T1000 (cell line): ENCODE measurements at places on chromosomes 1 and 21.

DNA sequence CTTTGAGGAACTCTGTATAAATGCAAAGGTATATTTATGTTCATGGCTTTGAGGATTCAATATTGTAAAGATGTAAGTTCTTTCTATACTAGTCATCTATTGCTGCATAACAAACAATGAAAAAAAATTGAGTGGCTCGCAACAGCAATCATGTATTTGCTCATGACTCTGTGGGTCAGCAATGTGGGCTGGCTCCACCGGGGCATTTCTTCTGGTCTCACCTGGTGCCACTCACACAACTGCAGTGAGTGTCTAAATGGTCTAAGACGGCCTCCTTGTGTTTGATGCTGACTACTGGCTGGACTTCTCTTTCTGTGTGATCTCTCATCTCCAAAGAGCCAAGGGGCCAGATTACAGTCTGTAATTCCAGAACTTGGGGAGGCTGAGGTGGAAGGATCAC is 45.1 kb upstream of the EXO1 start:
- DNase-seq: no peak

DNA sequence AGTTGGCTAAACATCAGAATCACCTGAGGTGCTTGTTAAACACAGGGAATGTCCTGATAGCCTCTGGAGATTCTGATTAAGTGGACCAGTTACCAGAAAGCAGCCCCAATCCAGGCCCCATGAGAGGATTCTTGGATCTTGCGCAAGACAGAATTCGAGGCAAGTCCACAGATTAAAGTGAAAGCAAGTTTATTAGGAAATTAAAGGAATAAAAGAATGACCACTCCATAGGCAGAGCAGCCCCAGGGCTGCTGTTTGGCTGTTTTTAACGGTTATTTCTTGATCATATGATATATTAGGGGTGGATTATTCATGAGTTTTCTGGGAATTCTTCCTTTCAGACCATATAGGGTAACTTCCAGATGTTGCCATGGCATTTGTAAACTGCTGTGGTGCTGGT is 176.2 kb downstream of the ROR1 start:
- no peak for DNase-seq

DNA sequence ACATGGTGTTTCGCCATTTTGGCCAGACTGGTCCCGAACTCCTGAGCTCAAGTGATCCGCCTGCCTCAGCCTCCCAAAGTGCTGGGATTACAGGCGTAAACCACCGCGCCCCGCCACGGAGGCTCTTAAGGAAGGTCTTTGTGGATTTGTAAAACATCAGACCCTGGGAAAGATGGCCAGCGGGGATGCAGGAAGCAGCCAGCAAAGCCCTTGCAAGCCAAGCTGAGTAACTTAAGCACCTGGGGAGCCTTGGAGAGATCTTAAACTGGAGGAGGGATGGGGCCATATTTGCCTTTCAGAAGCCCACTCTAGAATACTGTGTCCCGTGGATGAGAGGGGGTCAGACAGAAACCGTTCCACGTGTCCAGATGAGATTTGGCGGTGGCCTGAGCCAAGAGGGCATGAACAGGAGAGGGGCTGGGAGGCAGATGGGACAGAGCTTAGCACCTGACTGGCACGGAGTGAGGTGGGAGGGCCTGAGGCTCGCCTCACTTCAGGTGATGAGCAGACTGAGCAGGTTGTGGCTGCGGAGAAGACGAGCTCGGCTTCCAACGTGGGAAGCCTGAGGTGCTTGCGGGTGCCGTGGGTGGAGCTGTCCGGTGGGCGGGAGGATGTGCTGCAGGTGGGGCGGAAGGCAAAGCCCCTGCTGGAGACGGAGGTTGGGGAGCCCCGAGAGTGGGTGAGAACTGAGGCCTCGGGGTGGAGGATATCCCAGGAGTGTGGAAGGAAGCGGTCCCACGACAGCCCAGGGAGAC is 11.7 kb downstream of the C1orf216 start:
- DNase-seq: no peak

DNA sequence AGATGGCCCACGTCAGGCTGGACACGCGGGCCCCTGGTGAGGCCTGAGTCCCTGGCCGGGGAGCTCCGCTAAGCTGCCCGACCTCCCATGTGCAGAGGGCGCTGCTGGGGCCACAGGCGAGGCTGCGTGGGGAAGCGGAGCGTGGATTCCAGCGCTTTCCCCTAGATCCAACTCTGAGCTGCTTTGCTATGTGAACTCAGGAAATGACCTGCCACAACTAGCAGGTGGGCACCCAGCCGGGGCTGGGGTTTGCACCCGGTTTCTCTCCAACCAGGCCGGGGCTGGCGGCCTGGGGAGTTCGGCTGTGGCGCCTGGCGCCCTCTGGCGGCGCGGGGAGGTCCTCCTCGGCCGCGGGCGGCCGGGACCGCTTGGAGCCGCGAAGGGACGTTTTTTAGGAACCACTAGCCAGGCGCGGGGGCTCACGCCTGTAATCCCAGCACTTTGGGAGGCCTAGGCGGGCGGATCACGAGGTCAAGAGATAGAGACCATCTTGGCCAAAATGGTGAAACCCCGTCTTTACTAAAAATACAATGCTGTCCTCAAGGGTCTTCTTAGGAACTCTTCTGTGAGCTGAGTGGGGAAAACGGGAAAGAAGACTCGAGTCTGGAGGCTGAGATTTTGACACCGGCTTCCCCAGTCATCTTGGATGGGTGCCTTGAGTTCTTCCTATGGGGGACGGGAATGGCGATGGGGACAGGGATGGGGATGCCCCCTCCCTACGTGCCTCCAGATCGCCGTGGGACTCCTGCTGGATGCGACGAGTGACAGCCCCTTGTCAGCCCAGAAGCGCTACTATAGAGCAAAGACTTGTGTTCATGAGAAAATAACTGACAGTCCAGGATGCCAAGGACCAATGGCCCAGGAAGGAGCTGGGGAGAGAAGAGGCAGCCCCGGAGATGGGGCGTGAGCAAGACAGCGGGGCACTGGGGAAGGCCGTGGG is 12.6 kb downstream of the PYCR2 start:
- no peak for DNase-seq

- no peak for DNase-seq
Measured at GRCh38 chr1:46070164-46070814, 62.1 kb downstream of the PIK3R3 start.

DNA sequence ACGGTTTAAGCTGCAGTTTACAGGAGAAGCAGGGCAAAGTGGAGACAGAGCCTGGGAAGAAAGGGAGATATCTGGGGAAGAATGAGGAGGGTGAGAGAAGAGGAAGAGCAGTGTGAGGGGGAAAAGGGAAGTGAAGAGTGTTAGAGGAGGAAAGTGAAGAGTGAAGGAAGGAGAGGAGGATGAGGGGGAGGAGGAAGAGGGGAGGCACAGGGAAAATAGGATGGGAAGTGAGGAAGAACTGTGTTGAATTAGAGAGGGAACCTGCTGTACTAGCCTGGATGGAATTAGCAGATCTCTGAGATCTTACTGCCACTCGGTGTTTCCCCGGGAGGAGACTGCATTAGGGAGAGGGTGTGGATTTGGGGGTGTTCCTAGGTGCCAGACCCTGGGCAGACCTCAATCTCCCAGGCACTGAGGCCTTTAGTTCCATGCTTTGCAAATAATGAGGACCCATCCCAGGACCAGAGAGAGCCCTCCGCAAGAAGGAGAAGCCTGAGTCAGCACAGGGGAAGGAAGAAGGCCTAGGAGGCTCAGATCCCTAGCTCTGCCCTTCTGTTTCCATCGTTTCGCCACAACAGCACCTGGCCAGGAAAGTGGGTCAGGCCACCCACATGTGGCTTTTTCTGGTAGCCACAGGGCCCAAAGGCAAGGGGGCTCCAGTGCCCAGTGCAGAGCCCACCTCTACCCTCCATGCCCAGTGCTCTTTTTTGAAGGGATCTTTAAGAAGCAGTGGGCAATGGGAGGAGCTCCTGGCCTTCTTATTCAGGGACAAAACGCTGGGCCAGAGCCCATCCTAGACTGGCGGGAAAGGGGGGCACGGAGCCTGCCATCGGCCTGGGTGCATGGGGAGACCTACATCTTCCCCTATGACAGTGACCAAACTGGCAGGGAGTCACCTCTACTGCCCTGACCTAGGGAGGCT is 2.0 kb downstream of the LRRN2 start:
- no peak for DNase-seq

DNA sequence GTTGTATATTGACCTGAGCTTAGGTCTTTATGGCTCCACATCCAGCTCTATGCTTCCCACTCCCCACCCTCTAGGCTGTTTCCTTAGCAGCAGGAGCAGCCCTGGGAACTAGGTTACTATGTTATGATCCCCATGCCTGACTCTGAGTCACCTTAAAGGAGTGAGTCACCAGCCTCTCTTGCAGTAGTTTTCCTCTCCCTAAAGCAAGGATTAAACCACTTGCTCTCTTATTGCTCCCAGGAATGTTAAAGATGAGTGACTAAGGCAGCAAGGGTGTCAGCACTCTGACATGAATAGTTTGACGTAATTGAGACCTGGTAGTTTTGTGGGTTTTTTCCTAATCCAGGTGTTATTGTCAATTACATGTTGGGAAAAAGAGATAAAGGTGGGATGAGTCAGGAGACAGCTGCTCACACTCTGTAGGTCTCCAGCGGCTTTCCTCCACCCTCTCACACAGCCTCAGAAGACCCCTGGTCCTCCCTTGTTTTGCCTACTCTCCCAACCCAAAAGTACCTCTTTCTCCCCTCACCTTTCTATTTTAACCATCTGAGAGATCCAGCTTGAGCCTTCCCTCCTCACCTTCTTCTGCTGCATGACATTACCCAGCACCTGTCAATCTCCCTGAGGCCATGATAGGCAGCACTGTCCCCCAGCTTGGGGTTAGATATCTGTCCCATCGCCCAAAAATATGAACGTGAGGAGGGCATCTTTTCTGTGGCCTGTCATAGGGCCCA is 369.1 kb upstream of the VAMP3 start:
- peak; percentile 80 for DNase-seq

DNA sequence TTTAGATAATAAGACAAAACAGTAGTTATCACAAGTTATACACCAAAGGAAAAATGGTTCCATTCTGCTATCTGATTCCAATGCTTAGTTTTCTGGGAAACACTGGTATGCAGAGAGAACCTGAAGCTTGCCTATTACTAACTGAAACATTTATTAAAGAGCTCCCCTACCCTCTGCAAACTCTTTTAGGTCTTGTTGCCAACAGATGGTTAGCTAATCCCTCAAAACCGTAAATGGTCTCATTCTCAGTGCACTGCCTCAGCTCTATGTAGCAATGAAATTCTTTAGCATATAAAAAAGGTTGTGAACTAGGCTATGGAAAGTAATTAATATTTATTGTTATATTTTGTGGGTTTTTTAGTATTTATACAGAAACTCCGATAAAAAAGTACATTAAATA is 20.4 kb downstream of the C21orf91 start:
- DNase-seq: no peak

DNA sequence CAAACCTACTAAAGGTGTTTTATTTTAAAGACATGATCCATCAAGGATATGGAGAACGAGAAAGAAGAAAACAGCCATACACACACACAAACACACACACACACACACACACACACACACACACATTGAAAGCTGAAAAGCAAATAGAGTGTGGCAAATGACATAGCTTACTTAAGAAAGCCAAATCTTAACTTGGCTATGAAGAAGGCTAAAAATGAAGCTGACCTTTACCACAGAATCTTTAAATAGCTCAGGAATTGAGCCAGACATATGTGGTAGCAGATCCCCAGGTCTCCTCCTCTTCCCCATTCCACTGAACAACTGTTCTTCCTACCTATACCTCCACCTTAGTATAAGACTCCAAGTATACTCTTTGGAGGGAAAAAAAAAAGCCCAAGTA is 185.6 kb downstream of the CLEC20A start:
- DNase-seq: no peak

DNA sequence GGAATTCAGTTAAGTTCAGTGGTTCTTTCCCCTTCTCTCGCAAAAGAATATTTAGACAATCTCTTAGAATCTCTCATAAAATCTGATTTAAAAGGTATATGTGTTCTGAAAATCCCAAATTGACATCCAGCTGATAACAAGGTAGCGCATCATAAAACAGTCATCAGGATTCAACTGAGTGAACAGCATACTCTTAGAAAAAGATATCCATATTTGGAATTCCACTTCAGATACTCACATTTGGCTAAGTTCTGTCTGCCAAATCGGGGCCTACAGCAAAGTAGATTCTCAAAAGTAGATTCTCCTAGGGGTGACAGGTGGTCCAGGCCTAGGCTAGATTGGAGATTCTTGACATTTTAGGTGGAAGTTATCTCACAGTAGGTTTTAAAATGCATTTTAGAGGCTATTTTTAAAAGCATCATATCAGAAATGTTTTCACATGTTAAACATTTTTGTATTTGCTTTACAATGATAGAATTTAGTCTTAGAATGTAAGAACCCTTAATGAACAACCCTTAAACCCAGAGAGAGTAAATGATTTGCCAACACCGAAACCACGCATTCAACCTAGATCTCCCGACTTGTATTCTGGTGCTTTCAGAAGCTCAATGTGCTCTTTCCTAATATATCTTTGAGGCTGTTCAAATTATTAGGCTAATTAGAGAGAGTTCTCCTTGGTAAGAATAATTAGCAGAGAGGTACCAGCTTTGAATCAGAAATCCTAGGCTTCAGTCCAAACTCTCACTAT is 318.9 kb downstream of the LMO4 start:
- DNase-seq: no peak

DNA sequence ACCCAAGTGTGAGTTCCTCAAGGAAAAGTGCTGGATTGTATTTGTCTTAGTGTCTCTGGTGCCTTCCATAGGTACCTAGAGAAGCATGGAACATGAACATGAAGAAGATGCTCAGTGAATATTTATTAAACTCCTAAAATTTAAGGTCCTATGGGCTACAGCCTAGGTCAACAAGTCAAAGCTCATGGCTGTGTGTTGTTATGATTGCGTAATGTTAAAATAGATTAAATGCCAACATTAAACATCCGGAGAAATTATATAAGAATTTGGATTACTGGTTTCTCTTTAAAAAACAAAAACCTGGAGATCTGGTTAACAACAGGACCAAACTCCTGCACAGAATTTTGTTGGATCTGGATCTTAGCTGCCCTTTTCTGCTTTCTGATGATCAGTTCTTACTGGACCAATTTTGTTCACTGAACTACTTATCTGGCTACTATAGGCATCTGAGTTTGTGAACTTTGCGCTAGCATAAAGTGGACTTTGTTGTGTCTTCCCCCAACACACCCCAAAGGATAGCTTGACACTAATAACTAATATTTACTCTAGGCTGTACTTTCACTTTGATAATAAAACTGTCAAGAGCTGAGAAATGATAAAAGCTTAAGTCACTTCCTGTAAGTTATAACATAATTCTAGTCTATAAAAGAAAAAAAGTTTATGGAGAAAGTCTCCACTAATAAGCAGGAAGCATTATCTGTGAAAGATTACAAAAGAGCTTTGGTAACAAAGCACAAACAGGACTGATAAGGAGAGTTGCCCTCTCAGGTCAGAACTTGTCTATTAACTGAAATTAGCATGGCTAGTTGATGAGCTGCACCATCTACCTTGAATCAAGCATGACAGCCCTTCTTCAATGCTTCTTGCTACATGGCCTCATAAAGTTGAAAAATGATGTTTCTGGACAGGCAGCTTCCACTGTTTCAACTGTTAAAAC is 20.7 kb downstream of the F5 start:
- no peak for DNase-seq
